MM.1S (cell line): ENCODE measurements at places on chromosomes 12 and 14.

GRCh38 chr12:110533607-110534006 is 31.5 kb downstream of the RAD9B start:
- H3K27me3 ChIP-seq = no peaks in the 10 kb centered on the region
- DNase-seq = no peak
- no peaks in the 10 kb centered on the region for H3K36me3 ChIP-seq

DNA sequence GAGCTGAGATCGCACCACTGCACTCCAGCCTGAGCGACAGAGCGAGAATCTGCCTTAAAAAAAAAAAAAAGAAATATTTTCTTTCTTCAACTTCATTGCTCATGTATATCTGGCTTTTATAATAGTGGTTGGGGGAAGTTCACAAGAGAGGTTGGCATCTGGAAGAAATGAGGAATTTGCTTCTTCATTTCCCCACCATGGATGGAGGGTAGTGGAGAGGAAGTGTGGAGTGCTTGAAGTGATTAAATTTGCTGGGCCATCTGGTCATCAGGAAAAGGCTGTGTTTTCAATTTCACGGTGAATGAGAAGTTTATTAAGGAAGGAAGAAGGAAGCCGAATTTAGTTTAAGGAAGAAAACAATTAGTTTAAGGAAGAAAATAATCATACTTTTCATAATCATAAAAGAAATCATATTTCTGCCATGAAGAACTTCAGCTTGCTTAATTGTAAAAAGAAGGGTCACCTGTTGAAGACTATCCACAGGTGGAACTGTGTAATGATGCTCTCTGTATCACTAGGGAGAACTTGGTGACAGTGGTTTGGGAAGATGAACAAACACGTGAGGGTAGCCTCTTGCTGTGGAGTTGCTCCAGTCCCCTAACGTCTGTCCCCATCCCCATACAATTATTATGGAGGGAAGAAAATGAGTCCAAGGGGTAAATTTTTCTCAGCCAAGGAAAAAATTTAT is 197.3 kb upstream of the ARHGAP5 start:
- no peaks in the 10 kb centered on the region for H3K27me3 ChIP-seq
- no peaks in the 10 kb centered on the region for H3K36me3 ChIP-seq
- DNase-seq = no peak

DNA sequence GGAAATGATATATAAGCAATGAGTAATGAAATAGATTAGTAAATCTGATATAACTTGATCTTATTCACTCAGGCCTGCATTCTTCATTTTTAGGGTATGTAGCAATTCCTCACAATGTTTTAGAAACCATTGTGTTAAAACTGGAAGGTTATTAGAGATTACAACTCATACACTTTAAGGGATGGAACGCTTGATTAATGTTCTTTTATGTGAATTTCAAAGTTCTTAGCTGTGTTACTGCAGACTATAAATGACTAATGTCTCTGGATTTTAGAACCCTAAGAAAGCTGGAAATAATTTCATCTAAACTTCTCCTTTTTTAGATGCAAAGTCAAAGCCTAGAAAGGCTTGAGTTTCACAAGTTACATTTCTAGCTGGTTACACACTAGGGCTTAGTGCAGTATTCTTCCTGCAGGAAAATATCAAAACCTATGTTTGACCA is 148.2 kb upstream of the CLEC14A start:
- H3K4me3 ChIP-seq = no peak overlapping the region
- no peaks in the 10 kb centered on the region for H3K27me3 ChIP-seq
- no peak overlapping the region for H3K27ac ChIP-seq
- no peak for DNase-seq
- H3K36me3 ChIP-seq = no peaks in the 10 kb centered on the region
- no peaks in the 10 kb centered on the region for H3K4me1 ChIP-seq

DNA sequence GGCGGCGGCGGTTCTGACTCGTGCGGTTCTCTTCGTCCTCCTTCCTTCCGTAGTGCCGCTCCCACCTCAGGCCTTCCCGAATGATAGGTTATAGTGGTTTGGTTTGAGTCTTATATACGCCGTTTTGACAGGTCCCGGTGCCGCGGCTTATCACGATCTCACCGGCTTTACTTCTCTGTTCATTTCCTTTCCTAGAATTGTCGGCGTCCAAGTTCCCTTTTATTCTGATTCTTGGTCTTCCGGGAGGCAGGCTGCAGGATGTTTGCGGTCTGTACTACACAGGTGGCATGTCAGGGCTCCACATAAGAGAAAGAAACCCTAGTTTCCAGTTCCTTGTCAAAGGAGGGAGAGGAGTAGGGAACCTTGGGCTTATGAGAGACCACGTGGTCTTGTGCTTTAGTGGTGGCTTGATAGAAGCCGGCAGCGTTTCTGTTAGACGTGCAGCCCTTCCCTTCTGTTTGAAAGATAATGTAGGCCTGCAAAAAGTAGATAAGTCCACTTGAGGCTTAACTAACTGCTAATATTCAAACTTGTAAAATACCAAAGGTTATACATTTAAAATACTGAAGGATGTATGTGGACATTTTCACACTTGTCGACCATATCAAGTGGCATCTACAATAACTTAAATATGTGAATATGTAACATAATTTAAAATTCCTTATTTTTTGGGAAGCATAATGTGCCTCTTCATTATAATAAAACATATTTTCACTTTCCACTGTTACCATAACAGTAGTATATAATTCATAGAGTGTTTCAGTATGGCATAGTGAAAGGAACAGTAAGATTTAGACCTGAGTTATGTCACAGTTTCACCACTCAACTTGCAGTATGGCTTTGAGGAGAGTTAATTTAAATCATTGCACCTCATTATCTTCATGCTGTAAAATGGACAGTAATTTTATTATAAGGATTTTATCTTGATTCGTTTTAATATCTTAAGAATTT is 804 bp downstream of the USP15 start:
- H3K27ac ChIP-seq = peak overlapping the region; percentile 94
- H3K36me3 ChIP-seq = no peaks in the 10 kb centered on the region
- peaks cover 40% of the 10 kb centered on the region for H3K4me1 ChIP-seq
- H3K27me3 ChIP-seq = no peaks in the 10 kb centered on the region
- peak overlapping the region; percentile 96 for H3K4me3 ChIP-seq
